Stimulated activated CD8-positive, alpha-beta memory T cell treated with anti-CD3 and anti-CD28 coated beads, Interleukin-4, amount 100 ng/mL, for 1 hour (primary cell): ENCODE measurements at places on chromosomes 5 and 9.
A peak's percentile ranks its signal among the peaks of the same experiment; 100 is the strongest.

GRCh38 chr9:12699529-12699928, 6.3 kb downstream of the TYRP1 start:
- DNase-seq, result no peak

GRCh38 chr5:164357395-164358033, 852.1 kb downstream of the MAT2B start:
- no peak for DNase-seq

GRCh38 chr5:32144378-32145207, 29.5 kb downstream of the GOLPH3 start:
- DNase-seq, result no peak

DNA sequence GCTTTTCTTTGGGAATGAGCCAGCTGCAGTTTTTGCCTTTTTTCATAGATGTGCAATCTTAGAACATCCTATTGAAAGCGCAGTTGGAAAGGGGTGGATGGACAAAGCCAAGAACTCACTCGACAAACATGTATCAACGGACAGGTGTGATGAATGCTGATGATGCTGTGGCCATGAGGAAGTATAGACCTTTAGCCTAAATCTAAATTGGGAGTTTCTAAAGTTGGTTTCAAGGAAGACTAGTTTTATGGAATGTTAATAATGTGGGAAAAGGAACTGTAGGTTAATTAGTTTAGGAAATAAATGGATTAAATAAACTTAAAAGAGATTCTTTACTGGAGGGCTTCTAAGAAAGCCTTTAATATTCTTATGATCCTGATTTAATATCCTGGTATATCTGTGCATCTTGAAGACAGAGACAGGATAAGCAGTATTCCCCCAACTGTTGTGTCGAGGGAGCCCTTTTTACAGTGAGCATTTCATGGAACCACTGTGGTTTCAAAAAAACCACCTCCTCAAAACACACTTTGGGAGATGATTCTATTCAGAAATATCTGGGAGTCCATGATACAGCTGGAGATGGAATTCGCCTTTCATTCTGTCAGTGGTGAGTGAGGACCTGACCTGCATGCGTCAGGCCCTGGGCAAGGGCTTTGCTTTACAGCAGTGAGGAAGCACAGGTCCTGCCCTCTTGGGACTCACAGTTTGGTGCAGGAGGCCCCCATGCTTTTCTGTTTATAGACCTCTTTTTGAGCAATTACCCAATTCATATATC, 82.6 kb downstream of the AOPEP start:
- DNase-seq, result no peak

DNA sequence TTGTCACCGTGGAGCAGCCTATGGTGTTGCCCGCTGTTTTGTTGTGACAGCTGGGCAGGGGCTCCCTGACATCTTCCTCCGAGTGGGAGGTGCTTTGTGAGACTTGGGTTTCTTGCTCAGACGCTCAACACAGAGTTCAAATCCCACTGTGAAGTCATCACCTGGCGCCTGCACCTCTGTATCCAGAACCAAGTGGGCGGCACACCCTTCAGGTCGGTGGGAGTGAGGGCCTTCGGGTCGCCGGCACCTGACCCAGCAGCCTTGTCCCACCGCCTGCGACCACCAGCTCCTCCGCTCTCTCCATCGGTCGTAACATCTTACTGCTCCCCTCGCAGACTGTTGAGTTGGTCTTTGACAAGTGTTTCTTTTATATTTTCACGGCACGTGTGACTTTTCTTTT, 37.6 kb upstream of the EXOC3 start:
- no peak for DNase-seq

GRCh38 chr9:87875060-87875459, 7.6 kb upstream of the SPATA31E1 start:
- DNase-seq, result no peak

DNA sequence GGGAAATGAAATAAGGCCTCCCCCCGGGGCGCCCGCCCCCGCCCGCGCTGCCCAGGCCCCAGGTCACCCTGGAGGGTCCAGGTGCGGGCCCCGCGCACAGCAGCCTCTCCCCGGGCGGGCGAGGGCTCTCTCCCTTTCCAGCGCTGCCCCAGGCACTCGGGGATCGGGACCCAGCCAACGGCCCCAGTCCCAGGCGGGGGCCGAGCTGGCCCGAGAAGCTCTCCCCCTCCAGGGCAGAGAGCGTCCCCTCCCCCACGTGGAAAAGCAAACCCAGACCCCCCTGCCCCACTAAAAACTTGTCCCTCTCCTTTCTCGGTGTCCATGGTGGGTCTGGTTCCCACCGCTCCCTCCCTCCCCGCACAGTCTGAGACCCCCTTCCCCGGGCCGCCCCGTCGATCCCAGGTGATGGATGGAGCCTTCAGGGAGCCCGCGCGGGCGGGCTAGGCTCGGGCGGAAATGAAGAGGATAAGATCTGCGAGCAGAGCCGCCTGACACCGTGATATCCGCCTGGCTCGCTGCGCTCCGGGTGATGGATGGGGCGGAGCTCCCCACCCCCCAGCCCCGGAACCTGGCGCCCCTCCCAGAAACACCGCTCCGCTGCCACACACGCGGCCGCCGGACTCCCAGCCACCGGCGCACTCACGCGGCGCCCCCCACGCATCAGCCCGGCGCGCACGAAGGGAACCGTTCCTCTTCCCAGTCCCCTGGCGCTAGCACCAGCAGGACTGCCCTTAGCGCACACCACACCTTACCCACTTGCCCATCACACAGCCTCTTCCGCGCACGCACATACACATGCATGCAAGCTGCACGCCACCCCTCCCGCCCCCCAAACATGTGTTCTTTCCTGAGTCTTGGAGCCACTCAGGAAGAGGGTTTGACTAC, 81.7 kb upstream of the ZBTB43 start:
- peak; percentile 38 for DNase-seq

DNA sequence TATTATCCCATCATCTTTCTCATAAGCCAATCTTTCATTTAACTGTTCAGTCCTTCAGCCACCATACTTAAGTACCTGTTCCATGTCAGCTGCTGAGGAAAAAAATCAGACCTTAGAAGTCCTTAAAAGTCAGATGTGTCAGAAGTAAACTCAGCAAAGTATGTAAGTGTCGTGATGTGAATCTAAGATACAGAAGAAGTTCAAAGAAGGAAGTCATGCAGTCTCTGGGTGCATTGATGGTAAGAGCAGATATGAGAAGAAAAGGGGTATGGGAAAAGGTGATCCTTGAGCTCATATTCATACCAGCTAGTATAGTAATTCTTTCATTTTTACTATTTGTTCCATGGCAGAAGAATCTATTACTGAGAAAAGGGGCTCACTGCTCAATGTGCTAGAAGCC, 259.4 kb upstream of the CD180 start:
- no peak for DNase-seq

DNA sequence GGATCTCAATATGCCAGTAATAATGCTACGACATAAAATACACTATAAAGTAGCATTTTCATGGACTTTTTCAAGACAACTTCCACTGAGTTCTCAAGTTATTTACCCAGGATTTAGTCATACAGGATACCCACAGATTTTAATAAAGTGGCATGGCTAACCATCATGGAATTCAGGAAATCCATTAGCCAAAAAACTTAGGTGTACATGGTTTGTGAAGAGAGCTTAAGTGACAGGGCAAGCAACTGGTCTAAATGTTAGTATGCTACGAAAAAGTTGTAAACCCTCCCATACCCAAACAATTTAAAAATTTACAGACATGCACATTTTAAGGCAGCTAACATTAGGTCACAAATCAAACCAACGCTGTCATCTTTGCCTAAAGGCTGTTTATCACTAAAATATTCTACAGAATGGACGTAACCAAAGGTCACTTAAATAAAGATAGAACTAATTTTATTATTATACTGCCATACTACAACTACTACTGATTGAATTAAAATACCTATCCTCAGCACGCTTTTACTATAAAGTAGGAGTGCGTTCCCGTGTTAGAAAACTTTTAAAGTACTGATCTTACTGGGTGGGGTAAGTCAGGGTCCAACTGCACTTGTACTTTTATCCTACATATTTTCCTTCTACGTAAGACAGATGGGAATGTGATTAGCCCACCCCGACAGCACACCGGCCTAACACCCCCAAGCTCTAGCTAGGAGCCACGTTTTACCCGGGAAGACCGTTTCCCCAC, 1.1 kb downstream of the UBTD2 start:
- no peak for DNase-seq

DNA sequence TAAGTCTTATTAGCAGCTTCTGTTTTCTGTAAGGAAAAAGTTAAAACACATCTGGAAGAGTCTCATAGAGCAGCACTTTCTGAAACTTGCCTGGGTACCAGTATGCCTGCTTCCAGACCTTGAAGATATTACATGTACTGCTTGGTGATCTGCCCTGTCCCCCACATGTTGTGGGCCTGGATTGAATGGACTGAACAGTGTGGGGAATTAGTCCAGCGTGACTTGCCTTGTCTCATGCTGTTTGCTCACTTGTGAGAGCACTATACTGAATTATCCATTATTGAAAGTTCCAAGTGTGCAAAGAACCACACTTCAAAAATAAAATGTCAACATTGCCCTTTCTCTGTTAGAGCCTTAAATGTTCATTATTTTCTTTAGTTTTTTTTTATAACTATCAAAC, 8.9 kb downstream of the CTNNA1 start:
- DNase-seq, result no peak

- DNase-seq, result no peak
Observed at GRCh38 chr5:35785601-35786085, 71.0 kb upstream of the IL7R start.

DNA sequence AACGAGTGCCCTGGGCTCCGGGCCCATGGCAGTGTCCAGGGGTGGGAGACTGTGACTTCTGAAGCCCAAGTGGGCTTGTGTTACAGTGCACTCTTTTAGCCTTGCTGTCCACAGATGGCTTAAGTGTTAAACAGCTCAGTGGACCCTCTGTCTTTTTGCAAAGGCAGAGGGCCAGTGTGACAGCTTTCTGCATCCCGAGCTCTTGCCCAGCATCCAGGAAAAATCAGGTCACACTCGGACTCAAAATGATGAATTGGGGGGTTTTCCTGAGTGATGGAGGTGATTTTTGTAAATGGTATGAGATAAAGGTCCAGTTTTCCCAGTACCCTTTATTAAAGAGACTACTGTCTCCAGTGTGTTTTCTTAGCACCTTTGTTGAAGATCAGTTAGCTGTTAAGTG, 321.3 kb upstream of the GRAMD2B start:
- no peak for DNase-seq

DNA sequence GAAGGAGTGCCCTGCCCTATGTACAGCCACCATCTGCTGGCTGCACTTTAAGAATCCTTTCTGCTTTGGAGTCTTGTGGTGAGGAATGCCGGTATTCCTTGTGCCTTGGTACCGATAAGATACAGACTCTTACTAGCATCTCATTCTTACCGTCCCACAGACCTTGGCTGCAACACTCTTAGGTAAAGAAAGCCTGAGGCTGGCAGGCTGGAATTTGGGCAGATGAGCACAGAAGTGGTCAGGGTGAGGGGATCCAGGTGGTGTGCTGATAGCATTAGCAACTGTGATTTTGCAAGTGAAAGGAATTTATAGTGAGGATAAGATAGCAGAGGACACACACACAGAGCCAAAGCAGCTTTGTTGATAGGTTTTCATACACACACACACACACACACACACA, 198.1 kb downstream of the ENC1 start:
- no peak for DNase-seq

- DNase-seq, result no peak
Observed at GRCh38 chr5:121982893-121983285, 21.1 kb downstream of the SRFBP1 start.

DNA sequence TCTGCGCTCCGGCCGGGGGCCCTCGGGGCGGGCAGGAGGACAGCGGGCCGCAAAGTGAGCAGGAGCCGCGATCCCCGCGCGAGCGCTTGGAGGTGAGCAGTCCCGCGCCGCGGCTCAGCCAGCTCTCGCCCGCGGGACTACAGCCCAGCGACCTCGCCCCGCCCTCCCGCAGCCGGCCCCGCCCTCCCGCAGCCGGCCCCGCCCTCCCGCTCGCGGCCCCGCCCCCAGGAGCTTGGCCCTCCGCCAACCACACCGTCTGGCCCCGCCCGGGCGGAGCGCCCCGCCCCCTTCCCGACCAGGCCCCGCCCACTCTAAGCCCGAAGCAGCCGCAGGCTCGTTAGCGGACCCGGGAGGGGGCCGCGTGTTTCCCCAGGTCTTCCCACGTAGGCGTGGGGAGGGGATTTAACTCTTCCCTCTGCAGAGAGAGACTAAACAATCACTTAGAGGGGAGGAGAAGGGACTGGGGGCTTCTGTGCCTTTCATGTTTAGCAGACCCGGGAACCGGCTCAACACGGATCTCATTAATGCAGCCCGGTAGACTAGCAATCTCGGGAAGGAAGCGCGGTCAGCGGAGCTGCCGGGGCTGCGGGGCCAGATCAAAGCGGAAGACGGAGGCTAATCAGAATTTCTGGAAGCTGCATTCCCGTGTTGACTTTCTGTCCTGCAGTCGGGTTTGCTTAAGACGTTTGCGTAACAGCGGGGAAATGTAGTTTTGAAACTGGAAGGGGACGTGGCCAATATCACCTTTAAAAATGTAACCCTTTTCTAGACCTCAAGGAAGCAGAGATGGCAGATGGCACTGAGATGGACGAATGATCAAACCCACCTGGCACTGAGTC, at the start of gene MYO10:
MYO10 (minus strand) TSS at position 139 of the 839 bp plus-strand sequence. CDS start 480 bp downstream, outside the sequence.
- DNase-seq, result no peak

DNA sequence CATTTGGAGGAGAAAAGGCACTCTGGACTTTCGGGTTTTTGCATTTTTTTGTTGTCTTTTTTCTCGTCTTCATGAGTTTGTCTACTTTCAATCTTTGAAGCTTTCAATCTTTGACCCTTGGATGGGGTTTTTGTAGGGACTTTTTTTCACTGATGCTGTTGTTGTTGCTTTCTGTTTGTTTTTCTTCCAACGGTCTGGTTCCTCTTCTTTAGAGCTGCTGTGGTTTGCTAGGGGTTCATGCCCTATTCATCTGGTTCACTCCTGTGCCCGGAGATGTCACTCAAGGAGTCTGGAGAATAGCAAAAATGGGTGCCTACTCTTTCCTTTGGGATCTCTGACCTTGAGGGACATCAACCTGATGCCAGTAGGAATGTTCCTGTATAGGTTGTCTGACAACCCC, 378.6 kb upstream of the TYRP1 start:
- DNase-seq, result no peak

DNA sequence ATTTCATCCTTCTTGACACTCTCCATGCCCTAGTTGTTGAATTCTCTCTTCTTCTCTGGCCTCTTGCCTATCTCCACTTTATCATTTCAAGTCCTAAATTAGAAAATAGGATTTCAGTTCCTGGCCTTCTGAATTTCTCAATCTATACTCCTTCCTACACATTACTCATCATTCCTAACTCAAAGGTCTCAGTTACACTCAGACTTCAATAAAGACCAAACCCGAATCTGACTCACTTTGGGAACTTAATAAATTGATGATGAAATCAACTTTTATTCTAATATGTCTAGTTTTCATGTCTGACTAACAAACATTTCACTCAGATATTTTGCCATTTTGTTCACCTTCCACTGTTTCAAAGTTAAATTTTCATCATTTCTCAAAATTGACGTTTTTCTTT, 113.6 kb upstream of the TSLP start:
- DNase-seq, result no peak

DNA sequence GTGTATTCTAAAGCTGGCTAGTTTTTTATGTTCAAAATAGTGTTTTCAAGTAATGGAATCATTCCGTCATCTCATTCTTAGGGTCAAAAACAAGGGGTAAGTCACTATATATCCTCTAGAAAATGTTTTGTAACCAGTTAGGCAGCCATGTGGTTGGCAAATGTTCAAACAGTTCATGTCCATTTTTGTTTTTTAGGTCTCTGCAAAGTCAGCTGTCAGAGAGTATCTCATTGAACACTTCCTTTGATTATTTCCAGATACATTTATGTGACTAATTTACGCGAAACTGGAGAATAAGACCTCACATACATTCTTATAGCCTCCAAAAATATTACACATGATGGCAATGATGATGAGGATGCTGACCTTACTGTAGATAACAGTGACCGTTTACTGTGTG, 50.4 kb downstream of the TRIO start:
- no peak for DNase-seq
